ENCODE measurements at places on chromosomes 11 and 22.

DNA sequence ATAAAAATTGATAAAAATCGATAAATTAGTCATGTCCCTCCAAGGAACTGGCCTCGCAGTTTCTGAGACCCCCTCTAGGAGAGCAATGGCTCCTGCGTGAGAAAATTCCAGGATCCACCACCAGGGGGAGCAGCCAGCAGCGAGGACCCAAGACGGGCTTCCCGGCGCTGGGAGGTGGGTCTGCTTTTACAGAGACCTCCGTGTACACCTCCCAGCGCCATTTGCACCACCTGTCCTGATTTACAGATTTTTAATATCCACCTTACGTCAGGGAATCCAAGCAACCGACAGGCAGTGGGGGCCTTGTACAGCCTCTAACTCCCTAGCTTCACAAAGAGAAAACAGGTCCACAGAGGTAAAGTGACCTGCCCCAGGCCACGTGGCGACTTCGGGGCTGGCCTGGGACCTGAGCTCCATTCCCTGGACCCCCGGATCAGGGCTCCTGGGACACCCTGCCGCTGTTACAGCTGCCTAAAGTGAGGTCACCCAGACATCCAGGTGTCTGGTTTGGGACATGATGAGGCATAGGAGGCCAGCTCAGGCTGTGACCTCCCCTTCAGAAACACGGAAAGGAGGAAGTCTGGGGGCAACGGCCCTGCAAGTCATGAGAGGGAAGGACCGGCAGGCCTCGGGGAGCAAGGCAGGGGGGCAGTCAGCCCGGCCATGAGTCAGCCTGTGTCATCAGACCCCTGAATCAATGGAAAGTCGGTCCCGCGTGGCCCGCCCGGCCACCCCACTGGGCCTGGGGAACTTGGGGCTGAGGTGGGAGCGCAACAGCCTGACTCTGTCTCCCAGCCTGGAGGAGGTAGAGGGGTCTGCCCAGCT lies 3.5 kb downstream of the OSM start:
- no peak for DNase-seq

DNA sequence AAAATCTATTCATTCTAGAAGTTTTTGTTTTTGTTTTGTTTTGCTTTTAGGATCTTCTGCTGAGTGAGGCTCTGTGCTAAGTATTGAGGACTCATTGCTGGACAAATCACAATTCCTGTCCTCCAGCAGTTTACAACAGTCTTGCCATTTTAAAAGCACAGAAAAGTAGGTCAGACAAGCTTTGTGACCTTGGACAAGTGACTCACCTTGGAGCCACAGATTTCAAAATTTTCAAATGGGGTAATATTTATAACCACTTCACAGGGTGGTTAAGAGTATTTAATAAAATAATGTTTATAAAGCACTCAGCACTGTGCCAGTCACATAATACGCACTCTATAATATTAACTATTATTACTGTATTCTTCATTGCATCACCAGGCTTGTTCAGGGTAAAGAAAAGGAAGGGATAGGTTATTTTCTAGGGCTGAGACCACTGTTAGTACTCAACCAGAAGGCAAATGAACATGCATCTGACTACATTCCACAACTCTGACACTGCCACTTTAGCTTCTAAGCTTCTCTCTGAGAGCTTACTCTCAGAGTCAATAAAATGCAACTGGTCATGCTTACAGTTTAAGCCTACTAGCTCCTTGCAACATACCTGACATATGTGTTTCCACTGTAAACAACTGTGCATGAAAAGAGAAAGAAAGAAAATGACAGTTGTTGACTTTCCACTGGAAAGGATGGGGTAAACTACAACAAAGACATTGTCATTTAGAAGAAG lies 63.2 kb upstream of the FIBIN start:
- no peak for DNase-seq

DNA sequence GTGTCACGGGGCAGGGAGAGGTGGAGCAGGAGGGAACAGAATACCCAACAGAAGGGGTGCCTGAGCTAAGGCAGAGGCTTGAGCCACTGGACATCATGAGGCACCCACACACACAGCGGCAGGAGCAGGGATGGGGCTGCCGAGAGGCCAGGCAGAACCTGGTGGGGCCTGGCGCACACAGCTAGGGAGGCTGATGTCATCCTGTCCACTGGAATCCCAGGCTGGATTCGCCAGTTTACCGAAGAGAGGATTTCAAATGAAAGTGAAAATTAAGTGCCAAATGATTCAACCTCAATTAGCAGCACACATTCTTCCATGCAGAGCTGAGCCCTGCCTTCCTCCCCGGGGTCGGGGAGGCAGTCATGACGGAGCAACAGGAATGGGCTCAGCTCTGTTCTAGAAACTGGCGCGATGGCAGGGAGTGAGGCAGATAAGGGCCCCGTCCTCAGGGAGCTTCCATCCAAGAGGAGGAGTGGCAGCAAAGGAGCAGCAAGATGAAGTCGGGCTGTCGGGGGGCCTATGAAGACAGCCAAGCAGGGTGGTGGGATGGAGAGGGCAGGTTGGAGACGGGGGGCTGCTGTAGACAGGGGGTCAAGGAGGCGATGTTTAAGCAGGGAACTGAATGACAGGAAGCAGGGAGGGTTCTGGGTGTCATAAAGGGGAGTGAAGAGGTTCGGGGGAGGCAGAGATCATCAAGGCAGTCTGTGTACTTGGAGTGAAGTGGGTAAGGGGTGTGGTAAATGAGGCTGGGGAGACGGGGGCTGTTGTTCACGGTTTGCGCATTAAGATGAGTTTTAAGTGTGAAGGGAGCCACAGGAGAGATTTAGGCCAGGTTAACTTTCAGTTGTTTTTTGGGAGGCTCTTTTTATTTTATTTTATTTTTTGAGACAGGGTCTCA lies 6.4 kb downstream of the RAC2 start:
- DNase-seq = no peak

GRCh38 chr11:95269036-95269819 lies 38.2 kb upstream of the SESN3 start:
- DNase-seq = no peak

GRCh38 chr11:7511401-7511800 lies 2.4 kb upstream of the PPFIBP2 start:
- no peak for DNase-seq

- DNase-seq = no peak
Observed at GRCh38 chr11:134538742-134539141, 126.7 kb upstream of the B3GAT1 start.

DNA sequence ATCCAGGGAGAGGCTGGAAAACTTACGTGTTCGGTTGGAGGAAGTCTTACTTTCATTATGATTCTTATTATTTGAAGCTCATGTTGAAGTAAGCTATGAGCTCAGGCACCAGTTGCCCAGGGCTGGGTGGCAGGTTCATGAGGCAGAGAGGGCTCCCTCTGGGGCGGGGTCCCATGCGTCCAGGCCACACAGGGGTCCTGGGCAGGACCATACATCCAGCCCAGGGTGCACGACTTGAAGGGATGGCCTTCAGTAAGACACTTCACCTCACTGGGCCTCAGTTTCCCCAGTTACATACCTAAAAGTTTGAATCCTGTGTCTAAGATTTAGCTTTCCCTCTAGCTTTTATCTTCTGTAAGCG lies 107.3 kb upstream of the B3GAT1 start:
- DNase-seq = no peak

- no peak for DNase-seq
Observed at GRCh38 chr11:15613789-15614188, 499.1 kb downstream of the INSC start.

DNA sequence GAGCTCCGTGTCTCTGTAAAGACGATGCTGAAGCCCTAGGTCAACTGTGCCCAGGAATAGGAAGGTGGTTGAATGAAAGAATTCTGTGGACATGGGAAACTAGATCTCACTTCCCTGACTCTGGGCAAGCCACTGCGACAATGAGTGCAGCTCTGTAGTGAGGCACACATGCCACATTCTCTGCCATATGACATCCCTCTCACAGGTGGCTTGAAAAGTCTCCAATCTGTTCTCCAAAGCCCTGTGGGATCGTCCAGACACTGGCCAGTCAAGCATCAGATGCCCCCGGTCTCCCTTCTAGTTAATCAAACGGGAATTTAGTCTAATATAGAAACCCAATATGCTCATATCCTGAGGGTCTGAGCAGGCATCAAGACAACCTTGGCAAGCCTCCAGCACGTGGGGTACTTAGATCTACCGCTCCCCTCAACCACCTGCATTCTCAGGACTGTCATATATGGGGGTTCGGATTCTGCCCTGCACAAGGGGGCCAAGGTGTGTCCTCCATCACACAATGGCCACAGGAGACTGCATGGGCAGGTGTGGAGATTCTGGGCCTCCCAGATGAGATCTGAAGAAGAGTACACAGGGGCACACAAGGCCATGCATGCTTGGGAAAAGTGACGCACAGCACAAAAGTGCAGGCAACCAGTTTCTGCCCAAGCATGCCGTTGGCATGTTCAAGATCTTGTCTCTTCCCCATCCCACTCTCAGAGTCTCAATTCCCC lies 11.9 kb downstream of the DKK3 start:
- no peak for DNase-seq

- peak; percentile 88 for DNase-seq
Observed at GRCh38 chr11:126355324-126355925, at the start of gene ST3GAL4. ST3GAL4 (plus strand) TSS chr11:126355686; CDS start chr11:126406156, 50,470 bp downstream.

- peak; percentile 50 for DNase-seq
Observed at GRCh38 chr11:75706260-75706729, 11.3 kb upstream of the MOGAT2 start.

DNA sequence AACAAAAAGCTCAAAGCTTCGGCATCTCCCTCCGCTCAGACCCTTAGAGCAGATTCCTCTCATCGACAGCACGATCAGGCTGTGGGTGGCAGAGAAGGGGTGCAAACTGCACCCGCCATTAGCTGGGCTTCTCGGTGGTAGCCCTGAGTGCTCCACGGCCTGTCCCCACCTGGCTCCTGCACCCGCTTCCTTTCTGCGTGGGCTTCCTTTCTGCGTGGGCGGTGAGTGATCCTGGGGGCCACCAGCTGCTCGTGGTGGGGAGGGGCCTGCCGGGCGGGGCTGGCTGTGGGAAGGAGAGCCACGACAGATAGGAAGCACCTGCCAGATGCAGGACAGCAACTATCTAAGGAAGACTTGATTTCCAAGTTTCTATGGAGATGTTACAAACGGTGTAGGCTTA lies 55.0 kb downstream of the BRD1 start:
- DNase-seq = no peak

GRCh38 chr11:21556926-21557325 lies 636.0 kb upstream of the ANO5 start:
- DNase-seq = no peak

DNA sequence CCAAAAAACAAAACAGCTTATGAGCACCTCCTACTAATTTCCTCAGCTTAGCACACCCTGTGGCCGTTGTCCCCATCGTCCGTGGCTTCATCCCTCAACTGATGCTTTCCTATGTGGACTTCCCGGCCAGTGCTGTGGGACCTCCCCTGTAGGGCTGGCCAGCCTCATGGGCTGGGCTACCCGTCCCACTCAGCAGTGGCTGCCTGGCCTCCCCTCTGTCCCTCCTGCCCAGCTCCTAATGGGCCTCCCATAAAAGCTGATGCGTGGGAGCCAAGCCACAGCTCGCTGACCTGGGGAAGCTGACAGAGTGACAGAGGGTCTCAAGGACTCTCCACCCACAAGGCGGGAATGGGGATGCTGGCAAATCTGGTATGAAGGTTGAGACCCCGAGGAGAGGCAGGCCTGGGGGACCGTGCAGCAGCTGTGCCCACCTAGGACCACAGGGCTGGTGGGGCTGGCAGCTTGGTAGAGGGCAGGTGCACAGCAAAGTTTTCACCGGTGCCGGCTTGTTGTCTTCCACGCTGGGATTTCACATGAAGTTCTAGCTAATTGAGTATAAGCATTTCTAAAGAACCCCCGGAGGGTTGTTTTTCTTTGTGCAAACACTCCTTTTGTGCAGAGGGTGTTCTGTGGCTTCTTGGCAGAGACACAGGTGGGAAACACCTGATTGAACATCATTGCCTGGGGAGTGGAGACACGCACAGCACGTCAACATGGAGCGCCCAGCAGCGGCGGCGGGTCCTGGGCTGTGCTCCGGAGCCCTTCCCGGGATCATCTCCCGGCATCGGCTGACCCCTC lies 23.2 kb downstream of the TBX1 start:
- DNase-seq = no peak

GRCh38 chr11:6488821-6489220 lies 7.5 kb downstream of the TIMM10B start:
- DNase-seq = no peak

- DNase-seq = no peak
Observed at GRCh38 chr11:93849751-93850593, 446 bp downstream of the VSTM5 start.
